ENCODE measurements at places on chromosomes 1 and 21.

DNA sequence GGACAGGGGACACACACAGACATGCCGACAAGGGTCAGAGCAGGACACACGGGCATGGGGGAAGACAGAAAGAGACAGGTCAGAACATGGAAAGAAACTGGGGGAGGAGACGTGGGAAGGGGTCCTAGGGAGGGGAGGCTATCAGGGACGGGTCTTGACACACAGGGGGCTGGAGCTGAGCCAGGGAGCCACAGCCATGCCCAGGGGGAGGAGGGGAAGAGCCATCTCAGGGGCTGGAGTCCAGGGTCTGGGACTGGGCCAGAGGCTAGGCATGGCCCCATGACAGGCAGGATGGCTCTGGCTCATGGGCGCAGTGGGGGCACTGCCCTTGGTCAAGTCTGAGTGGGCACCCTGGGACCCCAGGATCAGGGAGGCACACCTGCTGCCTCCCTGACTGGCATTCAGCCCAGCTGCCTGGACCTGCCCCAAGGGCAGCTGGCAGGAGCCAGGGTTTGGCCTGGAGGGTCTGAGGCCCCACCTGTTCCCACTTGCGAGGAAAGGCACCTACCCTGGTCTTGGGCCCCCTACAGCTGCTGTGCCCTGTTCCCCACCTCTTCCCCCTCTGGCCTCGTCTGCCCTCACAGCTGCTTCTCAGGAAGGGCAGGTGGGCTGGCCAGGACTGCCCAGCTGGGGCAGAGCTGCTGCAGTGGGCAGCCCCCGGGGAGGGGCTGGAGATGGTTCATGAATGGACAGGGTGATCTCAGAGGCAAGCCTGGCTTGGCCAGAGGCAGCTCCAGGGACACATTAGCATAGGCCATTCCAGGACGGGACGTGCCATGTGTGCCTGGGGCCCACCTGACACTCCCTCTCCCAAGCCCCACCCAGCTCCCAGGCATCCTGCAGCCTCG, 42.9 kb downstream of the HSPG2 start:
- DNase-seq = no peak

DNA sequence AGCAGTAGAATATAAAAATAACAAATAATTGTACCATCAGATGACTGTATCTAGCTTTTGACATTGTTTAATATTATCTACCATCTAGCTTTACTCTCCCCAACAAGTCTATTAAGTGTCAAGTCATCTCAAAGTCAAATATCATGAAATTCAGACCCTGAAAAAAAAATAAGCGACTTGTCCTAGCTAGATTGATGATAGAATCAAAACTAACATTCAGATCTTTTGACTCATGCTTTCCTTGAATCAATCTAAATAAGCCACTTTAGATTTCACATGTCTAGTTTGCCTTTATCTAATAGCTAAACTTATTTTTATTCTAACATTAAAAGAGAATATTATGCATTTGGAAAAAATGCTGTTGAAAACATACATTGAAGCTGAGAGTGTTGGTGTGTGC, 35.4 kb downstream of the CRB1 start:
- DNase-seq = no peak

DNA sequence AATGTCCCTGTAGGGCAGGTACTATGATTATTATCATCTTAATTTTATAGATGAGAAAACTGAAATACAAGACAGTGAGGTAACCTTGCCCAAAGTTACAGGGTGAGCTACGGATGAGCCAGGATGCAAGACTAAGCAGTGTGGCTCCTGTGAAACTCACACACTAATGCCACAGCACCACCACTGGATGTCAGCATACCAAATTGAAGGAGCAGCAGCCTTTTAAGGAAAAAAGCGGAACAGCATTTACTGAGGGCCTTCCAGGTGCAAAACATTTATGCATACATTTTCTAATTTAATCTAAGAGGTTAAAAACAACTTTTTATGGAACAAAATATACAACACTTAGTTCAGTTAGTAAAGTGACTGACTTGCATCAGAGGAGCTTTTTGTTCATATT, 41.7 kb downstream of the SEC16B start:
- no peak for DNase-seq

- DNase-seq = no peak
These were observed 64.5 kb upstream of the ATF3 start for GRCh38 chr1:212544110-212544509.

- DNase-seq = no peak
These were observed 172.6 kb upstream of the ADAMTS5 start for GRCh38 chr21:27139526-27139925.

DNA sequence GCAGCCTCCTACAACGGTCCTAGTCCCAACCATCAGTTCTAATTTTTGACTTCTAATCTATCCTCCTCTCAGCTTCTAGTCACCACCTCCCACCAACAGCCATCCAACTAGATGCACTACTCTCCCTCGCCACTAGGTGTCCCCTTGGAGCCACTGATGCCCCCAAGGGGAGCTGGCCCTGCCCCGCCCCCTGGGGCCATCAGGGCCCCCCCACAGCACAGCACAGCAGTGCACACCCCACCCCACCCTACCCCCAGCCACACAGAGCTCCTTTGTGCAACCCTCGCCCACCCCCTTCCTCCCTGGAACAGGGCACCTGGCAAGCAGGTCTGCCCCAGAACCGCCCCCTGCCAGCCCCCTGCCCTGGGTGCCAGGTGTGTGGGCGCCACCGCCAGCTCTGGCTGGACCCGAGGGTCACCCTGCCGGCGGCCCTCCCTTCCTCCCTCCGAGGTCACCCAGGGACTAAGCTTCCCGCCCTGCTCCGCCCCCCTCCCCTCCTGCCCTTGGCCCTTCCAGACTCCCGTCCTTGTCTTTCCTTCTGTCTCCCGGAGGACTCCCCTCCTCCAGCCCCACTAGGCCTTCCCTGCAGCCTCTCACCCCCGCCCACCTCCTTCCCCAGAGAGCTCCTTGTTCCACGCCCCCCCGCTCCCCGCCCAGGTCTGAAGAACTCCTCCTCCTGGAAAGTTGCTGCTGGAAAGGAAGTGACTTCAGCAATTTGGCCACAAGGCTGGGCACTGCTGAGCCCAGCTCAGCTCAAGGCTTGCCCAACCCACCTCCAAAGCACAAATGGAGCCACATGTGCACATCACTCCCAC, 47.0 kb downstream of the AHDC1 start:
- peak; percentile 67 for DNase-seq

DNA sequence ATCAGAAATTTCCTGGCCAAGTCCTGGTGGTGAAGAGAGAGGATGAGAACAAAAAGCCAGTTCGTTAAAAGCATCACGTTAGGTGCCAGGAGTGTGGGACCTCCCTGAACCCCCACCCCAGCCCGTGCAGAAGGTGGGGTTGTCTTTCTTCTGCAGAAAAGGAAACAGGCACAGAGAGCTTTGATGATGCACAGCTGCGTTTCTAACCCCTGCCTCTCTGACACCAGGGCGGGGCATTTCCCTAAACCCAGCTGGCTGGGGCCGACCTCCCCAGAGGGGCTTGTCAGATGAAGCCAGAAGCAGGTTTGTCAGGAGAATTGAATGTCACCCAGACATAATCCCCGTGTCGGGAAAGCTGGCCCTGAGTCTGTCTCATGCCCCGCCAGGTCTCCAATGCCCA, 189.3 kb upstream of the EDN2 start:
- no peak for DNase-seq

- no peak for DNase-seq
These were observed 10.9 kb downstream of the IRF2BP2 start for GRCh38 chr1:234598974-234599616.

GRCh38 chr1:17273096-17273495, 24.2 kb downstream of the PADI3 start:
- no peak for DNase-seq
